Left renal cortex interstitium (tissue), 4 donors: ENCODE measurements at places on chromosomes 5 and 9.

DNA sequence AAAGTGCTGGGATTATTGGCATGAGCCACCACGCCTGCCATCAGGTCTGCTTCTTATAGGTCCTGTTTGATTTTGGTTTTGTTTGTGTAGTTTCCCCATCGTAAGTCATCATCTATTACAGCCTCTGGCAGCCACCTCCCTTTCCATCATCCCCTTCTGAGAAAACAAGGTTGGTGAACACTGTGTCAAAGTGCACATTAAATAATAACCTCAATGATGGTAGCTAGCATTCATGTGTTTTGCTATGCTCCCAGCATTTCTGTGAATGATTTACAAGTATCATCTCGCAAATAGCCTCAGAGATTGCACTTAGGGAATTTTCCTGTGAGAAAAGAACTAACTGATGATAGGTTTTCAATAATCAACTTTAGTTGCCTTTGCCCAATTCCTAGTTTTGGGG, 9.9 kb downstream of the PRUNE2 start:
- no peak for DNase-seq

GRCh38 chr9:121656941-121657470, 5.6 kb downstream of the DAB2IP start:
- DNase-seq = no peak

GRCh38 chr5:179265514-179266290, 79.6 kb downstream of the ADAMTS2 start:
- DNase-seq = peak; percentile 63

DNA sequence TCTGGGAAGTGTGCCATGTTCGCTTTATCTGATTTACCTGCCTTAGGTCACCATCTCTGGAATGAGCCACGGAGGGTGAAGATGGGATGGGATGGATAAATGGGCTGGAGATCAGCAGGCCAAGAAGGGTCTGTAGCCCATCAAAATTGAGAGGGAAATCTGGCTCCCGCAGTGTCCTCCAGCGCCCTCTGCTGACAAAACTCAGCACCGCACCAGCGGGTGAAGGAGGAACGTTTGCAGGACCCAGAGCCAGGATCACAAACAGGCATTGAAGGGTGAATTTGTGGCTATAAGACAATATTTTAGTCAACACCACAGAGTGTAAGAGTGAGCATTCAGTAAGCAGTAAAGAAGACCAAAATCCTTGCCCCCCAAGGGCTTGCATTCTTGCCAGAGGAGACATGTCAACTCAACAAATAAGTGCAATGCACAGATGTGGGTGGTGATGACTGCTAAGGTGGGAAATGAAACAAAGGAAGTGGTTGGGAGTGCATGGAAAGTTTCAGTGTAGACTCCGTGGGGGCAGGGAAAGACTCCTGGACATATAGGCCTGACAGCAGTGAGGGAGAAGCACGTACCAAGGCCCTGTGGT, 124.4 kb downstream of the TENT4A start:
- DNase-seq = no peak

GRCh38 chr9:38626006-38626405, 5.6 kb upstream of the ANKRD18A start:
- DNase-seq = no peak

DNA sequence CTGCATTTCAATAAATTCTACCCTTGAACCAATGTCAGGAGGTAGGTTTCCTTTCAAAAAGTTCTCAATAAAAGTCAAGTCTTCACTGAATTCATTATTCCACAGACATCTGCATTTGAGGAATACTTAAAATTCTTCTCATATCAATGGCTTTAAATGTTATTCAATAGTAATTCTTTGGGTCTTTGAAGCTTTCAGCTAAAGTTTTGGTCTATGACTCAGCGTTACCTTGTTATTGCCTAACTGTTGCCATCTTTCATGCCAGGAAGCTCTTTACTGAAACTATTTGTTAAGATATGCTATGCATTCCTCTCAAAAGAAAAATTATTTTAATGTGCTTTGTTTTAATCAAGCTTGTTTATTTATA, 170.5 kb downstream of the NNT start:
- DNase-seq = no peak

- DNase-seq = no peak
These were observed 62.0 kb upstream of the IER5L start for GRCh38 chr9:129239946-129240490.

DNA sequence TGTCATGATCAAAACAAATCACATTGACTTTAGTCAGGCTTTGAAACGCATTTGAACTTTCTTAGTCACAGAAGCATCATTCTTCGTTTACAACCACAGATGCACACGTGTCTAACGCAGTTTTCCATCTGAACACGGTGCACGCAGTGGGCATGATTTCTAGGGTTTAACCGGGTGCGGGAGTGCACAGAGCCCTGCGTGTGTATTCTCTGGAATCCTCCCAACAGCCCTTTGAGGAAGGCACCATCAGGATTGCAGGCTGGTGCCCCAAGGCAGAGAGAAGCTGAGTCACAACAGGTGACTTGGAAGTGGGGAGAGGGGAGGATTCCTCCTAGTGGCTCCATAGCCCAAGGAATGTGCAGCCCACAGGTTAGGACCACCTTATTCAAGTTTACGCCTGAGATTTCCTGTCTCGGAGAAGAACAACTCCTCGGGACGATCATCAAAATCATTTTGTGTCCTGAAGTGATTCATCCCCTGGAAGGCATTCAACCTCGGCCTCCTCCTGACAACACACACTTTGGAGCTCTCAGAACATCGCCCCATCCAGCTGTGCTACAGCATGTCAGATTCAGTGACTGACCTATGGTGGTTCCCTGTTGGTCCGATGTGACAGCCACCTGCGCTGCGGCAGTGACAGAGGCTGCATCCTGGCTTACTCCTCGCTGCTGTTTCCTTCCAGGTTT, 13.1 kb downstream of the ROPN1L start:
- DNase-seq = no peak

DNA sequence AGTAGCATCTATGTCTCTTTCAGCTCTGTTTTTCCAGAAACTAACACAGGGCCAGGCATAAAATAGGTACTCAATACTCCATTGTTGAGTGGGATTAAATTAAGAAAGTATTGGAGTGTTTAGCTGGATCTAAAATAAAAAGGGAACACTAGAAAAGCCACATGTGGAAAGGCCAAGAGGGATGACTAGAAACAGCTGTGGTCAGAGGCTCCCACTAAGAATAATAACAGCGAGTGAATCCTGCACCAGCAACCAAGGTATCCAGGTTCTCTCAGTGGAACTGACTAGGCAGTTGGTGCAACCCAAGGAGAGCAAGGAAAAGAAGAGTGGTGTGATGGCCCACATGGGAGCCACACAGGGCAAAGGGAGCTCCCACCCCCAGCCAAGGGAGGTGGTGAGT, 31.5 kb upstream of the RGMB start:
- DNase-seq = no peak

- DNase-seq = no peak
These were observed 20.3 kb downstream of the CDC14B start for GRCh38 chr9:96599298-96599697.

GRCh38 chr5:144451187-144451973, 280.7 kb downstream of the KCTD16 start:
- no peak for DNase-seq

DNA sequence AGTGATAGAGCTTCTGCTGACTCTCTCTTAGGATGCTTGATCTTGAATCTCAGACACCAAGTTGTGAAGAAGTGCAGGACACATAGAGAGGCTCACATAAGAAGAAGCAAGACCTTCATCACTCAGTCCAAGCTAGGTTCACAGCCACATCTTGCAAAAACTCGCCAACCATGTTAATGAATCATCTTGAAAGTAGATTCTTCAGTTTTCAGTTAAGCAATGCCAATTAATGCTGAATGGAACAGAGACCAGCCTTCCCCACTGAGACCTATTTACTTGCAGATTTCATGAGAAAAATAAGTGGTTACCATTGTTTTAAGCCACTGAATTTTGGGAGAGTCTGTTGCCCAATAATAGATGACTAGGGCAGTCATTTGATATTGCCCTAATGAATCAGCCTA, 217.7 kb upstream of the EDIL3 start:
- DNase-seq = no peak

- no peak for DNase-seq
These were observed 174.2 kb upstream of the PUM3 start for GRCh38 chr9:3018071-3018470.

DNA sequence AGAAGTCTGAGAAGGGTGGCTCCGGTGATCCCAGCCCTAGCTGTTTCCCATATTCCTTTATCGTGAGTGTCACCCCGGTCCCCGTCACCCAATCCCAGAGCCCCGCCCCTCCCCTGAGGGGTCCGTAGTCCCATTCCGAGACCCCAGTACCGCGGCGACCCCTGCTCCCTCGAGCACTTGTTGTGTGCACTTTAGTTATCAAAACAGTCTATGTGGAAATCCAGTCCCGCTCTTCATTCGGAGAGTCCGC, 223 bp downstream of the LRSAM1 start:
- DNase-seq = no peak

DNA sequence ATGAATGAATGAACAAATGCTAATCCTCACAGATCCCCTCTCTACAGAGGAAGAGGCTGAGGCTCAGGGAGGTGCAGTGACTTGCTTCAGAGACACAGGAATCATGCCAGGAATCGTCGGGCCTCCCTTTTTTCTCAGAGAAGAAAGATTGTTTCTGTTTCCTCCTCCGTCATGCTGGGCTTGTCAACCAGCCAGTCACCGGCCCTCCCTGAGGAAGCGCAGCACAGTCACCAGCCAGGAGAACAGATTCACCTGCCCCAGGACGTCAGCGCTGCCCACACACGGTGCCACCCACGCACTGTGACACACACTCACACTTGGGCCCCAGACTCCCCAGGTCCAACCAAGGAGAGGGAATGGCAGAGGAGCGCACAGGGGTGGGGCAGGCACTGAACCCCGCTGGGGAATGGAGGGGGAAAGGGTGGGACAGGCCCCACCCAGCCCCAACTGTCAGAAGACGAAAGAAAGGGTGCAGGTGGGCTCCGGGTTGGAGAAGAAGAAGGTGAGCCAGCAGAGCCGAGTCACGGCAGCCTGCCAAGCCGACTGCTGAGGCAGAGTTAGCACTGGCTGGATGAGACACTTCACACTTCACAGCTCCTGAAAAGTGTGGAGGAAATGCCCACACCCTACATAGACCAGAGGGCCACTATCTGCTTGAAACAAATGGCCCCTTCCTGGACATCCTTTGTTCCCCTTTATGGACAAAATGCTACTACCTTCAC, 13.8 kb upstream of the ERGIC1 start:
- no peak for DNase-seq

DNA sequence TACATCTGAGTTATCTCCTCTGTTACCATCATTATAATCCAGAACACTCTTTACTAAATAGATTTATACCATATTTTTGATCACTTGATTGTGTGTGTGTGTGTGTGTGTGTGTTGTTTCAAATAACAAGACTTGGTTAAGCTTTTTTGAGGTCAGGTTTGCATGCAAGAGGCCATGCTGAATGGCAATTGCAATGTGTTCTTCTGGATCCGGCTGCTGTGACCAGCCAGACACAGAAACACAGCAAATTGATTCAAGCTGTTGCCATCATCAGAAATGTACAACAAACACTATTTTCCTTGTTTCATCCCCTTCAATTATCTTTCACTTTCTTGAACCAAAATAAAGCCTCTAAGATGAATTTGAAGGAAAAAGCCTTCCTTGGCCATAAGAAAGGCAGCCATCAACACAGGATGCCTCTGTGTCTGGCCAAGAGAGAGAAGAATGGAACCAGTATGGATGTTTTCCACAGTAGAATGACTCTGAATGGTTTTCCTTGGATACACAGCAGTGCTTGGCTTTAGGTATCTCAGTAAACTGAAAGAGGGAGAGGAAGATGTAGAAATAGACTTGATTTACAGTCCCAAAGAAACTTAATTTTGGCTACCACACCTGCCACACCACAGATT, 53.9 kb downstream of the DPYSL3 start:
- no peak for DNase-seq

DNA sequence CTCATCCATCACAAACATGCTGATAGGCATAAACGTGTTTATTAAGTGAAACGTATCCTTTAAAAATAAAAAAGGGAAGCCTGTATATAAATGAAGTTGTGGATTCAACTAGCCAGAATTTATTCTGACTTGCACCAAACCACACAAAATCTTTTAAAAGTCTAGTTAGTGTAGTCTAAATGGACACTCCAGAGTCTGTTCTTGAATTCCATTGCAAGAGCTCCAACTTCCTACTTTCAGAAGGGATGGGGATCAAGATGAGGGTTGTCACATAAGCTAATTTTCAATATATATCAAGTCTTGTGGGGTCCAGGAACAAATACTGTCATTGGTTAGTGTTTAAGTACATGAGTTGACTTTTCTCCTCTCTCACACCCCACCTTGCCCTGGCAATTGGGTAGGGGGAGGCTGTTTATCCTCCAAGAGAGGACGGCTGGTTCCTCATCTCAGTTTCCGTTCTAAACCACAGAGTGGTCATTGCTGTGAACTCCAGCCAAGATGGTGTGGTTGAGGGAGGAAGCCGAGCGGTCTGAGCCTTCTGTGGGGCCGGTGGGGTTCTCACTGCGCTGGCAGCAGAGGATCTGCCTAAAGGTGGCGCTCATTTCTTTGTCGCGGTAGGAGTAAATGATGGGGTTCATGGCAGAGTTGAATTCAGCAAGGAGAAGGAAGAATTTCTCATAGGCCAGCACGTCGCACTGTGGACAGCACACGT, 163.2 kb downstream of the LPAR1 start:
- DNase-seq = no peak

- DNase-seq = no peak
These were observed 185.9 kb downstream of the ERCC6L2 start for GRCh38 chr9:96061293-96061987.

- DNase-seq = no peak
These were observed 22.4 kb downstream of the GOLGA2 start for GRCh38 chr9:128253140-128253990.

- no peak for DNase-seq
These were observed 24.5 kb downstream of the ABHD17B start for GRCh38 chr9:71886541-71886940.

GRCh38 chr5:1268666-1269065, 26.2 kb downstream of the TERT start:
- DNase-seq = no peak

DNA sequence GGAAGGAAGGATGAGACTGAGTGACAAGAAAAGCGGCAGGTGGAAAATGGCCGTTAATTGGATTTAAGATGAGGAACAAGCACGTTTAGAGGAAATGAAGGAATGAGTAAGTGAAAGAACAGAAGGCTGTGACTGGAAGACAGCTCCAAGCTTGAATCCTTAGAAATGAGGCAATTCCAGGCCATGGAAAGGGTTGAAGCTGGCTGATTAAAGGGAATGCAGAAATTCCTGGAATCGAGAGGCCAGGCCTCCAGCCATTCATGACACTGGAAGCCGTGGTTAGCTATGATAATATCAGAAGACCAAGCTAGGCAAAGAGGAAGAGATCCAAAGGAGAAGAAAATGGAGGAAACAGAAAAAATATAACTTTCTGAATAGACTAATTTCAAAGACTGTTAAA, 84.2 kb downstream of the ARL15 start:
- DNase-seq = no peak

- peak; percentile 65 for DNase-seq
These were observed 1.2 kb upstream of the ADAMTS6 start for GRCh38 chr5:65482736-65483545.

- DNase-seq = no peak
These were observed at the start of gene CDH9 for GRCh38 chr5:27038476-27038875. Gene CDH9 (minus strand): TSS chr5:27038586. CDS start chr5:26988333, 50,253 bp downstream.

- DNase-seq = no peak
These were observed 45.4 kb downstream of the ALDH1A1 start for GRCh38 chr9:72907421-72907820.

GRCh38 chr9:16406526-16407225, 463.8 kb downstream of the BNC2 start:
- DNase-seq = no peak
